Upper lobe of left lung (tissue), 6 donors: ENCODE measurements at places on chromosomes 1 and 21. TPM values are rescaled to one million over a fixed set of nuclear protein-coding genes. Genes with fewer than 3 reads are reported as not detected.

Gene DMRTA2
- total RNA-seq, result 0.13 TPM

GRCh38 chr1:3999941-4000735 lies 100.1 kb upstream of the C1orf174 start:
- no peak overlapping the region for H3K27ac ChIP-seq
- no peaks in the 10 kb centered on the region for H3K36me3 ChIP-seq
- H3K27me3 ChIP-seq, result no peaks in the 10 kb centered on the region
- H3K4me3 ChIP-seq, result no peak overlapping the region

DNA sequence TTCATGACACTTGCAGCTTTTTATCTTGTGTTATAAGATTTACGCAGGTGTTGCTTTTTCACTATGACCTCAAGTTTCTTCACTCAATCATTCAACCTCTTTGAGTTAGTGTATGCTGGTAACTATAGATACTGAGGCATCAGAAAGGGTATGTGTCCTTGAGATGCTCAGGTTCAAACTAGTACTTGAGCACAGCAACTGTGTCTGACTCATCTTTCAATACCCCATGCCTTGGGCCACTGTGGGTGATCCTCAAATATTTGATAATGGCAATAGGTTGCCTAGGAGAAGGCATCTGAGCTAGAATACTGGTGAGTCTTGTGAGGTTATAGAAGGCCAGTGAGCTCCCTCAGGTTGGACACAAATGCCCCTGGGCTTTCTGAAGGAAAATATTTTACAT lies 88.1 kb upstream of the SPATA6 start:
- DNase-seq, result no peak
- no peaks in the 10 kb centered on the region for H3K27me3 ChIP-seq
- no peak overlapping the region for H3K4me3 ChIP-seq
- no peaks in the 10 kb centered on the region for H3K36me3 ChIP-seq

GRCh38 chr1:42145389-42145716 lies 7.9 kb upstream of the GUCA2B start:
- H3K27ac ChIP-seq, result no peak overlapping the region
- DNase-seq, result no peak
- no peaks in the 10 kb centered on the region for H3K27me3 ChIP-seq
- H3K4me3 ChIP-seq, result no peak overlapping the region
- peaks cover 18% of the 10 kb centered on the region for H3K4me1 ChIP-seq

GRCh38 chr1:92739669-92740524 lies 45.0 kb downstream of the EVI5 start:
- DNase-seq, result no peak
- H3K4me3 ChIP-seq, result no peak overlapping the region
- peaks cover 5% of the 10 kb centered on the region for H3K4me1 ChIP-seq
- H3K27ac ChIP-seq, result no peak overlapping the region

Gene KLHDC8A
- total RNA-seq, result 0.37 TPM

DNA sequence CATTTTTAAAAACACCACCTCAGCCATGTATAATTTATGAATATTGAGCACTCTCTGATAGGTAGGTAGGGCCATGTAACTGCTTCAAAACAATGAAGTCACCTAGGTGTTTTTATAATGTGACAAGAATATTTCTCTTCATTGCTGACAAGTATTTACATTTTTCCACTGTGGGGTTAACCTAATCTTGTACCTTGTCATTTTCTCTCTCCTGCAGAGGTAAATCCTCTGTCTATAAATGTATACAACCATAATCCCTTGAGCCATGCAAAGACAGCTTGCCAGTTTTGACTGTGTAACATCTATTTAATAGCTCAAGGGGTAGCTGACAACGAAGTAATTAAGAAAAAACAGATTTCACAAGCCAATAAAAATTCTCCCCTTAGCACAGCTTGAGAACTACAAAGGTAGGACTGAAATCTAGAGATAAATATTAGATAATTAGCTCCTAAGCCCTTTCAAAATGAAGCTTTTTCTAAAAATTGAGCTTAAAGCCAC lies 137.6 kb upstream of the POGK start:
- no peaks in the 10 kb centered on the region for H3K4me1 ChIP-seq
- no peaks in the 10 kb centered on the region for H3K36me3 ChIP-seq
- H3K27ac ChIP-seq, result no peak overlapping the region
- H3K27me3 ChIP-seq, result no peaks in the 10 kb centered on the region
- no peak for DNase-seq

GRCh38 chr1:13769212-13769611 lies 69.2 kb downstream of the PRDM2 start:
- no peak overlapping the region for H3K4me3 ChIP-seq
- H3K27me3 ChIP-seq, result no peaks in the 10 kb centered on the region
- no peaks in the 10 kb centered on the region for H3K36me3 ChIP-seq
- H3K27ac ChIP-seq, result no peak overlapping the region
- peaks cover 31% of the 10 kb centered on the region for H3K4me1 ChIP-seq

GRCh38 chr1:66282343-66282852 lies 251.6 kb upstream of the SGIP1 start:
- peaks cover 43% of the 10 kb centered on the region for H3K4me1 ChIP-seq
- H3K27ac ChIP-seq, result peak overlapping the region; percentile 47
- DNase-seq, result no peak
- no peaks in the 10 kb centered on the region for H3K27me3 ChIP-seq
- no peaks in the 10 kb centered on the region for H3K36me3 ChIP-seq

DNA sequence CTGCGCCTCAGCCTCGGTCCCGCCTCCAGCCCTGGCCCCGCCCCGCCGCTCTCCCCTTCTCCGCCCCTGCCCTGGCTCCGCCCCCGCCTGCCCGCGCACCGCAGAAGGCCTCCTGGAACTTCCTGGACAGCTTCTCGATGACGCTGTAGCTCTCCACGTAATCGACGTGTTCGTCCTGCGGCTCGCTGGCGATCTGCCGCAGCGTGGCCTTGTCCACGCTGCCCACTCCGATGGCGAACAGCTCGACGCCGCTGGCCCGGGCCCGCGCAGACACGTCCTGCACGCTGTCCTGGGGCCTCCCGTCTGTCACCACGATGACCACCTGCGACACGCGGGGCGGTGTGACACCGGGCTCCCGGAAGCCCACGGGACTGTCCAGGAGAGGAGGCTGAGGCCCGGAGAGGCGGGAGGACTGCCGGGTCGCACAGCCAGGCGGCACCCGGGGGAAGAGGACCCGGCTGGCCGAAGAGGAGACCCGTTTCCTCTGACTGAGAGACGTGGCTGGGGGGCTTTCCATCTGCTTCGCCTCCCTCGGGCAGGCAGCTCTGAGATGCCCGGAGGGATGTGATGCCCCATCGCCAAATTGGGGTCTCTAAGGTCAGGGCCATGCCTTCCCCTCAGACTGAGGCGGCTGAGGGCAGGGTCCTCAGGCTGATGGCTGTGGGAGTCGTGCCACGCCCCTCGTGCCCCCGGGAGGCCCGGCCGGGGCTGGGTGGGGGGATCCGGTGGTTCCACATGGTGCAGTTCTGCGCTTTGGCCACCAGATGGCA lies 4.6 kb downstream of the MATN1 start:
- DNase-seq, result peak; percentile 92
- no peaks in the 10 kb centered on the region for H3K36me3 ChIP-seq
- H3K4me1 ChIP-seq, result peaks cover 11% of the 10 kb centered on the region
- H3K27ac ChIP-seq, result peak overlapping the region; percentile 98

DNA sequence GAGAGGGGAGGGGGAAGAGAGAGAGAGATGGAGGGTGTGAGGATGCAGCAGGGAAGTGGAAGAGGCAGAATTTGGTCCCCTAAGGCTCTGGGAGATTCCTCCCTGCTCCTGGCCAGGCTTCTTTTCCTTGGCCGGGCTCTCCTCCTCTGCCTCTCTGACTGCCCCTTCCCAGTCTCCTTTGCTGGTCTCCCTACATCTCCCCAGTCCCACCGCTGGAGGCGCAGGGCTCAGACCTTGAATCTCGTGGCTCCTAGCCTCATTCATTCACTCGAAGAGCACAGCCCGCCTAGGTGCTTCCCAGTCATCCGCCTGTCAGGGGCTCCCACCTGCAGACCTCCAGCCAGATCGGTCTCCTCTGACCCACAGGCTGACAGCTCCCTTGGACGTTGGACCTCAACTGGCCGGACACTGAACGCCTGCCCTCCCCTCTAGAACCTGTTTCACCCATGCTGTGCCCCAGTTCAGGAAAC lies 76.5 kb downstream of the VWA5B1 start:
- H3K27ac ChIP-seq, result no peak overlapping the region
- H3K36me3 ChIP-seq, result no peaks in the 10 kb centered on the region
- no peak for DNase-seq
- no peaks in the 10 kb centered on the region for H3K27me3 ChIP-seq
- no peaks in the 10 kb centered on the region for H3K4me1 ChIP-seq

Gene RGS1
- total RNA-seq, result 45.1 TPM

DNA sequence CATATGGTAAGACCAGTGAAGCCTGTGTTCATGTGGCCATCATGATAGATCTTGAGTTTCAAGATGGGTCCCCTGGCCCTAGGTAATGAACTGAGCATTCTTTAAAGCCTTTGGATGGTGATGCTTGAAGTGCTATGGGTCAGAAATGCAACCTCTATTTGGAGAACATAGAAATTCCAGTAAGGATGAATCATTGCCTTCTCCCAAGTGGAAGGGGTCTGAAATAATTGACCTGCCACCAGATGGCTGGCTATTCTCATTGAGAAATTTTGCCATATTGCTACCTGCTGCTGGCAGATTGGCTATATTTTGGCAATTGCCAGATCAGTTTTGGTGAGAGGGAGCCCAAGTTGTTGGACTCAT lies 739 bp upstream of the IFI6 start:
- no peaks in the 10 kb centered on the region for H3K27me3 ChIP-seq
- H3K4me1 ChIP-seq, result peaks cover 37% of the 10 kb centered on the region
- no peaks in the 10 kb centered on the region for H3K36me3 ChIP-seq
- H3K4me3 ChIP-seq, result peak overlapping the region; percentile 56

Gene S100A2
- 12.0 TPM for total RNA-seq

DNA sequence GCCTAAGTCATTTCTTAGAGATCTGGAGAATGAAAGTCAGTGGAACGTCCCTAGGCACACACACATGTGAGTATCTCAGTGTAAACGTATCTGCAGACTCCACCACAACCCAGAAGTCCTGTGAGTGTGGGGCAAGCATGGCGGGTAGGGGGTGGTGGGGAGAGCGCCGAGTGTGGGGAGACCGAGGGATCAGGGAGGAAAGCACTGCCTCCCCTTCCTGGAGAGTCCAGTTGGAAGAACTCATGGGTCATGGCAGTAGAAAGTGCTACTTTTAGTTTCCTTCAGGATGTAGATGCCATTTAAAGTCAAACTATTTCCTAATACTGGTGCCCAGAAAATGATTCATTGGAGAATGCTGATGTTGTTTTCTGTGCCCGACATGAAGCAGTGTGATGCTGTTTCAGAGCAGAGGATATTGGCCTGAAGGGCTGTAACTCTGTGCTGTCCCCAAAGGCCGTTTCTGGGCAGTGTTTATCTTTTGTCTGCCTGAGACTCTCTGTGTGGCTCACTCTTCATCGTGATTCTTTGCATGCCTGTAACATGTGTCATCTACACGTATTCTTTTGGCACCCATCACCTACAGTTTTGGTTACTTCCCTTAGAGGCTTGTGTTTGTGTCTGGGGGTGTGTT lies 45.7 kb upstream of the TSPAN2 start:
- H3K36me3 ChIP-seq, result no peaks in the 10 kb centered on the region
- no peak overlapping the region for H3K4me3 ChIP-seq
- no peaks in the 10 kb centered on the region for H3K27me3 ChIP-seq
- no peak for DNase-seq
- H3K27ac ChIP-seq, result peak overlapping the region; percentile 30

Gene FMO1
- total RNA-seq, result not detected

DNA sequence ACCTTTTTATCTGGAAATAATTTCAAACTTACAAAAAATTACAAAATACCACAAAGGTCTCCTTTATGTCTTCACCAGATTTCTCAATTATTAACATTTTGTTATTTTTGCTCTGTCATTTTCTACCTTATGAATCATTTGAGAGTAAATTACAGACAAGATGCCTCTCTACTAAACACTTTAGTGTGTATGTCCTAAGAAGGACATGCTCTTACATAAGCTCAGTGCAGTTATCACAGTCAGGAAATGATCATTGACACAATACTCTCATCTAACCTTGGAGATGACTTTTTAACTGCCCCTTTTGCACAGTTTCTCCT lies 378.9 kb upstream of the RUNX1 start:
- H3K27me3 ChIP-seq, result no peaks in the 10 kb centered on the region
- peaks cover 8% of the 10 kb centered on the region for H3K4me1 ChIP-seq
- DNase-seq, result no peak

Gene CNR2
- total RNA-seq, result 0.30 TPM

- H3K4me3 ChIP-seq, result no peak overlapping the region
- no peaks in the 10 kb centered on the region for H3K36me3 ChIP-seq
- no peaks in the 10 kb centered on the region for H3K27me3 ChIP-seq
- H3K4me1 ChIP-seq, result no peaks in the 10 kb centered on the region
- H3K27ac ChIP-seq, result no peak overlapping the region
- DNase-seq, result no peak
Observed at GRCh38 chr21:45570826-45571601, 28.8 kb upstream of the SLC19A1 start.

DNA sequence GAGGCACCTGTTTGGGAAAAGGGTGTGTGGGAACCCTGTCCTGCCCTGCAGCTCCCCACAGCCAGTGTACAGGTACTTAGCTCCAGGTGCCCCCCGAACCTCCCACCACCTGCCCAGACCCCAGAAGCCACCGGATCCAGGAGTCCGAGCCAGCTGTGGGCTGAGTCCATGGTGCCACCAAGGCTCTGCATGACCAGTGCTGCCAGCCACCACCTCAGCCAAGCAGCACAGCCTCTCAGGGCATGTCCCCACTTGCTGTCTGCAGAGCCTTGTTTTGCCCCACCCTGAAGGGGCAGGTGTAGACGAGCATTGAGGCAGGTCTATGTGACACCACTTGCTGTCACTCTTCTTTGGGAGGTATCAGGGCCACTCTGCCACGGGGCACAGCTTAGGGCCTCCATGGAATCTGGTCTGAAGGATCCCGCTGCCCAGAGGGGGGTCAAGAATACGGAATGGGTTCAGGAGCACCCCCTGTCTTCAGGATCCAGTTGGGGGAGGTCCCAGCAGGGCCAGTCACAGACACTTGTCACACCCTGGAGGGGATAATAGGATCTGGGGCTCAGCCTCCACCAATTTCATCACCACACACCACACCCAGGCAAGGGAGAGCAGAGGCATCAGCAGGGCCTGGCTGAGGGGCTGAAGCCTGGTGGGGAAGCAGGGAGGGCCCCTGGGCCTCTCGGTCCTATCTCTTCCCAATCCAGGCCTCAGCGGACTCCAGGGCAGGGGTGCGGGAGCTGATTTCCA lies 27.7 kb downstream of the ARHGEF19 start:
- H3K4me1 ChIP-seq, result peaks cover 42% of the 10 kb centered on the region
- no peak for DNase-seq
- no peaks in the 10 kb centered on the region for H3K27me3 ChIP-seq
- no peak overlapping the region for H3K27ac ChIP-seq

DNA sequence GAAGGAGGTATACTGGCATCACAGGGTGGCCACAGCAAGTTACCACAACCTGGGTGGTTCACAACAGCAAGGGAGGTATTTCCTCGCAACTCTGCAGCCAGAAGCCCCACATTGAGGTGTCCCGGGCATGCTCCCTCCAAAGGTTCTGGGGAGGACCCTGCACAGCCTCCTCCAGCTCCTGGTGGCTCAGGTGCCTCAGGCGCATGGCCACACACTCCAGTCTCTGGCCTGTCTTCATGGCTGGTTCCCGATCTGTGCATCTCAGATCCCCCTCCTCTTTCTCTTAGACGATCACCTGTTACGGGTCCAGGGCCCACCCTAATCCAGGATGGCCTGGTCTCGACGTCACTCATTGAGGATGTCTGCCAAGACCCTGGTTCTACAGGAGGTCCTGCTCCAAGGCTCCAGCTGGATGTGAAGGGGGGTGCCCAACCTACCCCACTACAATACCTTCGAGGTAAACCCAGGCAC lies 6.7 kb upstream of the ARF1 start:
- DNase-seq, result peak; percentile 32
- no peaks in the 10 kb centered on the region for H3K36me3 ChIP-seq
- H3K4me1 ChIP-seq, result peaks cover 1% of the 10 kb centered on the region
- H3K27me3 ChIP-seq, result no peaks in the 10 kb centered on the region
- H3K27ac ChIP-seq, result no peak overlapping the region
- no peak overlapping the region for H3K4me3 ChIP-seq

Gene EXO1
- total RNA-seq, result not detected
